Suprapubic skin (tissue), 4 donors: ENCODE measurements at places on chromosomes 2 and 18. TPM values are rescaled to one million over a fixed set of nuclear protein-coding genes. Genes with fewer than 3 reads are reported as not detected.
A peak's percentile ranks its signal among the peaks of the same experiment; 100 is the strongest.

The NBAS gene
- total RNA-seq = 48.4 TPM

DNA sequence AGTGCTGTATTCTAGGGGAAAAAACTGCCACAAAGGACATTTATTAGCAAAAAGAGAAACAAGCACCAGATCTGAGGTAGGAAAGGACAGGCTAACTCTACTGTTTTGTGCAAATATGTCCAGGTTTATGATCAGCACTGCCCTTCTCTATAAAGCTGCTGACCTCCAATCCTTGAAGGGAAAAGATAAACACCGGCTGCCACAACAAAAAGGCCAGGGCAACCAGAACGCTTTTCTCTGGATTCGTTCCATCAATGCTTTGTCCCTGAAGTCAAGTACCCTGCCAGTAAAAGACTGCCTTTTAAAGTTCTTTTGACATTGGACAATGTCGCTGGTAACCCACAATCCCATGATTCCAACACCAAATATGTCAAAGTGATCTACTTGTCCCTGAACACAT is 21.0 kb downstream of the SMAD2 start:
- no peak for DNase-seq

DNA sequence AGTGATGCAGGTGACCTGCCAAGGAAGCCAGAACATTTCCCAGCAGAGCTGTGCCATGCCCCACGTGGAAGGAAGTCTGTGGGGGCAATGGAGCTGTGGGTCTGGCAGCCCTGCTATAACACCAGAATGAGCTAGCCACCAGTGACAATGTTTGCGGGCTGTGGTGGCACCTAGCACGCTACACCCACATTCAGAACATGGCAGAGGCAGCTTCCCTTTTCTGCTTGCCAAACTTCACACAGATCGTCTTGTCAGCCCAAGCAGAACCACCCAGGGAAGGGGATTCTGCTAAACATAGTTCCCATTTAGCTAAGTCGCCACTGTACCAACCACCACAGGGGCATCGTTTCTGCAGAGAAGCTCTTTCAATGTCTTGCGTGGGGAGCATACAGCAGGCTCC is 27.0 kb upstream of the CCDC93 start:
- no peak for DNase-seq

The SIX2 gene
- 1.2 TPM for total RNA-seq

The IL36G gene
- 28.8 TPM for total RNA-seq

- DNase-seq = no peak
These were observed 1899.8 kb upstream of the PIK3C3 start for GRCh38 chr18:40055262-40055661.

GRCh38 chr2:73451263-73451972 is 65.8 kb downstream of the ALMS1 start:
- DNase-seq = no peak

The AMMECR1L gene
- total RNA-seq = 17.5 TPM

DNA sequence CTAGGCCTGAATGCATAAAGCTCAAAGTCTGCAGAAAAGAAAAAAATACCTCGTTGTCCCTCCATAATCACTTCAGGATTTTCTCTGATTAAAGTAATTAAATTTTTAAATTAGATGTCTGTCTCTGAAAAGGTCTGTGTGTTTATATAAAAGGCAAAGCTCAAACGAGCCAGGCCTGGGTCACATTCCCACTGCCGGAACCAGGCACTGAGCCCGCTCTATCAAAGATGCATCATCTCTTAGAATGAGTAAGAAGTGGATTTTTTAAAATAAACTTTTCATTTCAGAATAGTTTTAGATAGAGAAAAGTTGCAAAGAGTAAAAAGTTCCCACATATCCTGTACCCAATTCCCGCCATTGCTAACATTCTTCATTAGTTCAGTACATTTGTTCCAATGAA is 202.1 kb upstream of the KYNU start:
- DNase-seq = no peak

DNA sequence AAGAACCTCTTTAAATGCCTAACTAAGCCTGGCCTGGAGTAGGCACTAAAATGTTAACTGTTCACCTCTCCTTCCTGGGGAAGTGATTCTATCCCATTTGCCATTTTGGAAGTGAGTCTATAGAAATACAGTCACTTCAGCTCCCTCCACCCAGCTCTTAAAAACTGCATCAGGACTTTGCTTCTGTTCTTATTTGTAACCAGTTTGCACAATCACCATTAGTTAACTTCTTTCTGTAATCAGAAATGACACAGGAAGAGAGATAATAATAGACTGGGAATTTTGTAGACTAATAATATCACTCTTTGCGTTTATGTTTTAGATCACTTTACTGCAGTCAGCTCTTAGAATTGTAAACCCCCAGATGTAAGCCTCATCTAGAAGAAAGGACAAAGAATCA is 16.0 kb upstream of the MARCO start:
- no peak for DNase-seq

The ZNF892 gene
- total RNA-seq = 1.6 TPM

The RAB6C gene
- 0.40 TPM for total RNA-seq

DNA sequence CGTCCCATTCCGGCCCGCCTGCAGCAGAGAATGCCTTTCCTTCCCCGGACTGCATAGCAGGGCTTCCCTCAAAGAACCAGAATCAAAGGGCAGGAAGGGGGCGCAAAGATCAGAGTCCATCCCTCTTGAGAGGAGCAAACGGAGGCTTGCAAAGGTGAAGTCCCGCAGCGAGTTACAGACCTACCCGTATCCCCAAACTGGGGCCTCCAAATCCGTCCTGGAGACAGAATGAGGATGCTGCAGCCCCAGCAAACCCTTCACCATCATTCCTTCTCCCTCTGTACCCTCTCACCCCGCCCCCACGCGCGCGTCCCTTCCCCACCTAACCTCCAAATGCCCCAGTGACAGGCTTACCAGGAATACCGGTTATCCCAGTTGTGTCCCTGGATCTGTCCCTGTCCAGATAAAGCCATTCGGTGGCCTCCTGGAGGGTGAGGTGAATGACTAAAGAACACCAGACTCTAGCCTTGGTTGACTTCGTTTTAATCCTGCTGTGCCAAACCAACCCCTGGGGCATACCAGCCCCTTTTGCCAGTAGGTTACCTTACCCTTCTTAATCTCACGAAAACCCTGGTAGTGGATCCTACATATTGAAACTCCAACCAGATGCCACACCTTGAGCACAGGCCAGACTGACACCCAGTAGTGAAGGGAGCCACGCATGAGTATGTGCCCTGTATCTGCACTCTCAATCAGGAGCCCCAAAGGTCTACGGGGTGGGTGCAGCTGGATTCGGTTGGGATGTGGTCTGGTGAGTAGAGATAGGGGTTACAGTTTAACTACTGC is 961 bp upstream of the SLC40A1 start:
- peak; percentile 63 for DNase-seq

GRCh38 chr2:231104115-231104713 is 20.6 kb downstream of the HTR2B start:
- no peak for DNase-seq

The MALL gene
- 49.0 TPM for total RNA-seq

The TDRD15 gene
- total RNA-seq = not detected

GRCh38 chr18:79950515-79951341 is 725 bp downstream of the SLC66A2 start:
- peak; percentile 78 for DNase-seq

DNA sequence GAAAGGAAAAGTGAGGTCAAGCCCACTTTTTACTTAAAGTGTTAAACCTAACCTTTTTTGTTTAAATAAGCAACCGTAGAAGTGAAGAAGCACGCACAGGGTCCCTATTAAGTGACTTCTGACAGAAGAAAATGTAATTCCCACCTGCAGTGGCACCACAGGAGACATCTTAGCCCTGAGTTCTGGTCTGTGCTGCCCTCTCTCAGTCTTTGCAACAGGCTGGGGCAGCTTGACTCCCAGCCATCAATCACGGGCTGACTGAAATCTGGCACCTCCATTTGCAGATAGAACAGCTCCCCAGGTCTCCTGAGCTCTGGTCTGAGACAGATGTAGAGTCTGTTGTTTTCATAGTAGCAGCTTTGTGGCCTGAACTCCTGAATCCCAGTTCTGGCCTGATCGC is 170.0 kb downstream of the LTBP1 start:
- DNase-seq = no peak

DNA sequence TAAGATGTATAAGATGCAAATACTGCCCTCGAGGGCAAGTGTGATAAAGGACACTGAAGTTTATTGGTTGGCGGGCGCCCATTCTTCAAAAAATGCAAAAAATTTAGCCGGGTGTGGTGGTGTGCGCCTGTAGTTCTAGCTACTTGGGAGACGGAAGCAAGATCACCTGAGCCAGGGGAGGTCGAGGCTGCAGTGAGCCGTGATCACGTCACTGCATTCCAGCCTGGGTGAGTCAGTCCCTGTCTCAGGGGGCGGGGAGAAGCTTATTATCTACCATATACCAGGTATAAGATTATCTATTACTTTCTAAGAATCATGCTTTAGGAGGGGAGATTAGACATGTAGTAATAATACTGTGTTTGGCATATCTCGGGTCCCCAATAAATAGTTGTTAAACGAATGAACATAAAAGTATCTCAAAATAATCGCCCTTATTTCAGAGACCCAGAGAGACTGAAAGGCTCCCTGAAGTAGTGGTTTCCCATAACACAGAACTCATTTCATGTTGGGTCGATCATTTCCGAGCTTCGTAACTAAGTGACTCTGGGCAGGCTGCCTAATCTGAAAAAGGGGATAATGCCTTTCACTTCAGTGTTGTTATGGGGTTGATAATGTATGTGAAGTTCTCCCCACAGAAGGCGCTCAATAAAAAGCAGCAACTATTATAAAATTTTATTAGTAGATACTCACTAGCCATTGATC is 1.2 kb upstream of the SELENOI start:
- DNase-seq = no peak

- DNase-seq = no peak
These were observed 67.1 kb upstream of the DSEL start for GRCh38 chr18:67583621-67584020.

The IL1R1 gene
- total RNA-seq = 57.1 TPM

DNA sequence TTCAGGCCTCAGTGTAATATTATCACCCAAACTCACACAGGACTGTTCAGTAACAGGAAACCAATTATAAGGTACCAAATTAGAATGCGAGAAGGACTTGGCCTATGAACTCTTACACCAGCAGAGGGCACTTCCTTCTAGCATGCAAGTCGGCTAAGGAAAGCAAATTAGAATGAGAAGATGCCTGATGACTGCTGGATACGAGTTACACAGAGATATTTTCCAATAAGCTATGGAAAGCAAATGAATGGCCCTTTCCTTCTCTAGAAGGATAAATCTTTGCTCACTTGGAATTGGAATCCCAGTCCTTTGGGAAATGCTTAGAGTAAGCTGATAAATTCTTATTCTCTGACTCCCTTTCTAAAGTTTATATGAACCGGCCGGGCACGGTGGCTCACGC is 109.8 kb downstream of the AP1S3 start:
- no peak for DNase-seq

The MFSD2B gene
- total RNA-seq = 1.6 TPM
